NCI-H2171 treated with DMSO at 0.1 percent for 48 hours (cell line): ENCODE measurements at places on chromosomes 3 and 15.

- DNase-seq: no peak
Measured at GRCh38 chr3:122391681-122392446, 7.9 kb downstream of the FAM162A start.

DNA sequence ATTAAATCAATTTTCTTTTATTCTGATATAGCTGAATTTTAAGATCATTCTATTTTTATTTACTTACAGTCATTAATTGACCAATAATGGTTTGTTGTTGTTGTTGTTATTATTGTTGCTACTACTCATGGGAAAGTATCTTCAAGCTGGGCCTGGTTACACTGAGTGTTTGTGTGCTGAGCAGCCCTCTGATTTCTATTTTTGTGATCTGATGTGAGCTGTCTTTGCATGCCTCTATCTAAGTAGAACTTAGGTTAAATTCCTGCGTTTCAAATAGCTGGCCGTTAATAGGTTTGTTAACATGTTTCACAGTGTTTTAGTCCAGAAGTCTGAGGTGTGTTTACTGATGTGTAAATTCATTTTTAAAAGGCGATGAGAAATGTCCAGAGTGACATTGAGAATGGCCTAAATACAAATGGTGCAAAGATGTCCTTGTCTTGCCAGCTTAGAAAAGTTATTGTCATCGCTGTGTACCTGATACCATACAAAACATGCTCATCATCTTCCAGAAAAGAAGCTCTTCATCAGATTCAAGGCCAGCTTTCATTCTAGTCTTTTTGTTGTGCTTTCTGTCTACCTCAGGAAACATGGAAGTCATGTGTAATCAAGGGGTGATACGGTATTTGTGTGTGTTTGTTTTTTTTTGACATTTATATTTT, 15.8 kb downstream of the ARIH2 start:
- no peak for DNase-seq

- peak; percentile 77 for DNase-seq
Measured at GRCh38 chr15:91790836-91791235, 62.7 kb upstream of the SLCO3A1 start.

GRCh38 chr3:121863801-121864200, 28.8 kb downstream of the EAF2 start:
- DNase-seq: no peak

DNA sequence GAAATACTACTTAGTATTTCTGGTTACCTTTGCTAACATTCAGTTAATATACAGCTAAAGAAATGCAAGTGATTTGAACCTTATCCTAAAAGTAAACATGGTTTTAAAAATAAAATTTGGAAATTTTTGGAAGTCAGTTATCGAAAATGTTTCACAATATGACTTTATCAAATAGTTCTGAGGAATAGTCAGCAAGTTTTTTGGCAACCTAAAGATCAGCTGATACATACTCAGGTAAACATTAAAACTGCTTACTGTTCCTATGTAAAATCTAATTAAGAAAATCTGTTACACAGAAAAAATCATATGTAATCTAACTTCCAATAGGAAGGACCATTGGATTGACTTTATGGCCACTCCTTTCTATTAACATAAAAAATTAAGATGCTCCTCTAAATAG, 24.1 kb downstream of the IFT80 start:
- DNase-seq: no peak

- DNase-seq: no peak
Measured at GRCh38 chr3:2153053-2153452, 54.4 kb downstream of the CNTN4 start.

DNA sequence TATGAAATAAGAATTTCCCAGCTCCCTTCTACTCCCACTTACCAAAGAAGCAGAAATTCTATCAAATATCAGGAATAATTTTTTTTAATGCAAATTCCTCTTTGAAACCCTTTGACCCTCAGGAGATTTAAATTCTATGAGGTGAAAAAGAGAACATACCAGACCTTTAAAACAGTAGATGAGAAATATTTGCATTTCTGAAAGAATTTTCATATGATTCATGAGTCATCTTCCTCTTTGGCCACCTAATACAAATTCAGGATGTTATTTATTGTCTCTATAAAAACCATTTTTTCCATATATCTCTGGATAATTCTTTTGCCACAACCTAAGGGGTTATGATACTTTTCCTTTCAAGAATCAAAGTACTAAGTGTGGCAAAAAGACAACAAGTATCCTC, 67.3 kb upstream of the ST3GAL6 start:
- no peak for DNase-seq

DNA sequence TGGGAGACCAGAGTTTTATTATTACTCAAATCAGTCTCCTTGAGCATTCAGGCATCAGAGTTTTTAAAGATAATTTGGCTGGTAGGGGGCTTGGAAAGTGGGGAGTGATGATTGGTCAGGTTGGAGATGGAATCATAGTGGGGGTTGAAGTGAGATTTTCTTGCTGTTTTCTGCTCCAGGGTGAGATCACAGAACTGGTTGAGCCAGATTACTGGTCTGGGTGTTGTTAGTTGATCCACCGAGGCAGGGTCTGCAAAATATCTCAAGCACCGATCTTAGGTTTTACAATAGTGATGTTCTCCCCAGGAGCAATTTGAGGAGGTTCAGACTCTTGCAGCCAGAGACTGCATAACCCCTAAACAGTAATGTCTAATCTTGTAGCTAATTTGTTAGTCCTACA, 141.0 kb downstream of the OTOL1 start:
- no peak for DNase-seq

DNA sequence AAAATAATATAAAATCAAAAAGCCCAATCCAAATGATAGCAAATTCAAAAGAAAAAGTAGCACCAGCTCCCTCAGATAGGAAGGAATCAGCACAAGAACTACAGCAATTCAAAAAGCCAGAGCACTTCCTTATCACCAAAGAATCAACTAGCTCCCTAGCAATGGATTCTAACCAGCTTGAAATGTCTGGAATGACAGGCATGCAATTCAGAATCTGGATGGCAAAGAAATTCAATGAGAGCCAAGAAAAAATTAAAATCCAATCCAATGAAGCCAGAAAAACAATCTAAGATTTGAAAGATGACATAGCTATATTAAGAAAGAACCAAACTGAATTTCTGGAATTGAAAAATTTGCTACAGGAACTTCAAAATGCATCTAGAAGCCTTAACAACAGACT, 1334.4 kb upstream of the ALCAM start:
- no peak for DNase-seq

- DNase-seq: no peak
Measured at GRCh38 chr15:44718927-44719292, 7.6 kb downstream of the B2M start.

DNA sequence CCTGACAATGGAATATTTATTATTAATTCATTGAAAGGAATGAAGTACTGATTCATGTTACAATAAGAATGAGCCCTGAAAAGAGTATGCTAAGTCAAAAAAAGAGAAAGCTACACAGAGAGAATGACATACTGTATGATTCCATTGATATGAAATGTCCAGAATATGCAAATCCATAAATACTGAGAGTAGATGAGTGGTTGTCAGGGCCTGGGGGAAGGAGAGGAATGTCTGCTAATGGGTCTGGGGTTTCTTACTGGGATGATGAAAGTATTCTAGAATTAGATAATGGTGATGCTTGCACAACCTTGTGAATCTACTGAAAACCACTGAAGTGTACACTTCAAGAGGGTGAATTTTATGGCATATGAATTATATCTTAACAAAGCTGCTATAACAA, 79.9 kb upstream of the HACD2 start:
- no peak for DNase-seq

DNA sequence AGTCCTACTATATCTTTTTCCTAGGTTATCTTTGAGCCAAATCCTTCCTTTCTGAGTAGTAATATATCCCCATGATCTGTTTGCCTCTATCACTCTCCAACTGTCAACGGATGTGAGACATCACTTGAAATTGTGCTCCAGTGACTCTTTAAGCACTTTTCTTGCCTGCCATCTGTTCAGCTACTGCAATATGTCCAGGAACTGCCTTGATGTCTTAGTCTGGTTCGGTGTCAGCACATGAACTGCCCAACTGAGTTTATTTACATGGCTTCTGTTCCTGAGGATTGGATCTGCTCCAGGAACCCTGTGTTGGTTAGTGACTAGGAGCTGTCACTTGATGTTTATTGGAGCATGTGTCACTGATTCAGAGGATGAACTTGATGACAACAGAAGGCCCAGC, 116.5 kb downstream of the SLC9A9 start:
- DNase-seq: peak; percentile 95

- no peak for DNase-seq
Measured at GRCh38 chr3:101104321-101104720, 111.1 kb upstream of the ABI3BP start.

GRCh38 chr3:138066383-138066782, 49.0 kb downstream of the DZIP1L start:
- no peak for DNase-seq

- no peak for DNase-seq
Measured at GRCh38 chr3:110307065-110307809, 764.4 kb upstream of the NECTIN3 start.

- DNase-seq: no peak
Measured at GRCh38 chr15:54803134-54803808, 393.5 kb downstream of the RSL24D1 start.

DNA sequence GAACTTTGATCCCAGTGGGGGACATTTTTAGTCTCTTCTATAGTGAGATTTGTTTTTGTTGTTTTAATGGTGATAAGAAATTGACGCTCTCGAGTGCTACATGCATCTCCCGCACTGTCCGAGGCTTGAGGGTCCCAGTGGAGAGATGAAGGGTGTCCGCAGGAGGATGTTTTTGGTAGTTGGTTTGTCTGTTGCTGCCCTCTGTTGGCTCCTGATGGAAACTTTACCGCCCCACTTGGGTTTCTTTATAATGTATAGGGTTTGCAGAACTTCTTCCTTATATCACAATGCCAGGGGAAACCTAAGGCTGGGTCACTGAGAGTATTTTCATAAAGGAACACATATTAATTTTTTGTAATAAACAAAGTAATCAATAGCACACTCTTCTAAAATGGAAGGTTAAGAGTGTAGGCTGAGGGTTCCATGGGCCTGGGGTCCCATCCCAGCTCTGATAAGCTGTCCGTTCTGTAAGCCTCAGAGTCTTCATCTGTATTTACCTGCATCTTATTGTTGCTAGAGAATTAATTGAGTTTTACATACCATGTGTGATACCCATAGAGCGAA, 185.3 kb upstream of the FEZF2 start:
- DNase-seq: no peak

- DNase-seq: no peak
Measured at GRCh38 chr3:55939287-55939686, 452.2 kb upstream of the WNT5A start.

DNA sequence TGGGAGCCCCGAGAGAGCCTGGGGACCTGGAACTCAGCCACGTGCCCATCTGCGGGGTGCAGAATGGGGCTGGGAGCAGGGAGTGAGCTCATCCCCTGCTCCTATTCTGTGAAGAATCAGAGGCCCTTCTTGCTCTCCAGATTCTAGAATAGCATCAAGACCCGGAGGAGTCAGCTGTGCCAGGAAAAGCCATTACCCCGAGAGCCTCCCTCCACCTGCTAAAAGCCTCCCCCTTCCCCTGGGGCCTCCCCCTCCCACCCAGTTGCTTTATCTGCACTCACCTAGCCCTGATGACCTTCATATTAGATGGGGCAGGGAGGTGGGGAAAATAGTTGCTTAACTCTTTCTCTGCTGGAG, 23.1 kb downstream of the CCDC33 start:
- peak; percentile 86 for DNase-seq

- DNase-seq: peak; percentile 79
Measured at GRCh38 chr3:29453284-29454001, 172.6 kb downstream of the RBMS3 start.

- DNase-seq: no peak
Measured at GRCh38 chr15:66071160-66071920, 182.2 kb downstream of the MEGF11 start.
